ENCODE measurements at places on chromosomes 2 and 18.
A peak's percentile ranks its signal among the peaks of the same experiment; 100 is the strongest.

DNA sequence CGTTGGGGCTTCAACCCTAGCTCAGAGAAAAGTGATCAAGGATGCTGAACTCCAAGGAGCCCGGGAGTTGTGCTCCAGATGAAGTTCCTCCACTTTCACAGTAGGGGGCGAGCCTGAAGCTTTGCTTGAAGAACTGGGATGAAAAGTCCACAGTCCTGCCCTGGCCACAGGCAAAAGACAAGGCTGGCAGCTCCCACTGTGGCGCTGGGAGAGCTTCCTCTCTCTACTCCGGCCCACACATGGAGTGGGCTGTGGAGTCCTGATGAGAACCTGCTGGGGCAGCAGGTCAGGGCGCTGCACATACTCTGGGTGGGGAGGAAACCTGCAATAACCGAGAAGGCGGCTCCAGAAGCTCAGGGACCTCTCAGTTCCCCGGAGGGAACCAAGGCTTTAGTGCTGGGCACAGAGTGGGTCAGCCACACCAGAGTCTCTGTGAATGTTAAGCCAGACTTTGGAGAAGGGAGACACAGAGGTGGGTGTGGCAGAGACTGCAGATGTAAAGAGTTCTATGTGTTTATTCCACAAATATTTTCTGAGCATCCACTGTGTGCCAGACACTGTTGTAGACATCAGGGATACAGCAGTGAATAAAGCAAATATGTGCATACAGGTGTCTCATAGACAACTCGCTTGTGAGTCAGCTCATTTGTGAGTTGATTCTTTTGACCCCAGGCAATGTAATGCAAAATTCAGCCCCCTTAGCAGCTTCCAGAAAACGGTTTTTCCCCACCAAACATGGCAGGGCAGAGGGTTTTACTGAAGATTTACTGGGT is 48.0 kb upstream of the MRPL33 start:
- peaks cover 28% of the 10 kb centered on the region for H3K4me1 ChIP-seq
- DNase-seq, result peak; percentile 45
- no peaks in the 10 kb centered on the region for H3K36me3 ChIP-seq
- no peak overlapping the region for H3K27ac ChIP-seq
- peaks cover 27% of the 10 kb centered on the region for H3K27me3 ChIP-seq
- H3K4me3 ChIP-seq, result no peak overlapping the region

GRCh38 chr2:96869281-96869821 is 529 bp downstream of the SEMA4C start:
- peaks cover 42% of the 10 kb centered on the region for H3K4me1 ChIP-seq
- peaks cover 47% of the 10 kb centered on the region for H3K27me3 ChIP-seq
- DNase-seq, result no peak
- H3K4me3 ChIP-seq, result peak overlapping the region; percentile 85

GRCh38 chr18:56637711-56638231 is 621 bp downstream of the TXNL1 start:
- peak; percentile 44 for DNase-seq
- peak overlapping the region; percentile 98 for H3K4me3 ChIP-seq
- peak overlapping the region; percentile 94 for H3K27ac ChIP-seq

DNA sequence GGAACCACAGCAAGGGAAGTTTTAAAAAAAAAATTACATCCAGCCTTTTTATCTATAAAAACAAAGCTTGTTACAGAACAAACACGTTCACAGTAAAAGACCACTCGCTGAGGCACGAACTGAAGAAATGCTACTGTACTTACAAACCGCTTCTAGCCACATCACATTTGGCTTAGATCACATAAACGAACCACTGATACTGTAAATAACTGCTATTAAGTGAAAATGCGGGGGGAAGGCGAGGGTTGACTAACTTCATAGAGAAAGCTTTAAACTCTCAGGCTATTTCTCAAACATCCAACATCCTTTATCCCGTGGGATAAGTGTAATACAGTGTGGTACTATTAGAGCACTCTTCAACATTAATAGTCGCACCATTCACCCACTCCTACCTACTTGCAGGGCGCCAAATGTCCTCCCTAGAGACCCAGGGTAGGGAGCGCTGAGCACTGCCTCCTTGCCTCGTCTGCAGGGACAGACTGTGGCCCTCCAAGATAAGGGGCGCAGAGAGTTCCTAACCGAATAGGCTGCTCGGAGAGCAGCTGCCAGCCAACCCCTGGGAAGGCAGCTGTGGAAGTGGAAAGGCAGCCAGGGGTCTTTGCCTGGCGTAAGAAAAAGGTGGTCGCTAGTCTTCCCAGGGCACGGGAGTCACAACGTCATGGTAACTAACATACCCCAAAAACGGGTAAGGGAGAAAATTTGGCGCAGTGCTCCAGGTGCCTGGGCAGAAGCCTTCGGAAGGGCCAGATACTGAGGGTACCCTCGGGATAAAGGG is 854 bp downstream of the GPR155 start:
- peak; percentile 53 for DNase-seq
- peak overlapping the region; percentile 91 for H3K4me3 ChIP-seq
- no peaks in the 10 kb centered on the region for H3K27me3 ChIP-seq
- peaks cover 34% of the 10 kb centered on the region for H3K36me3 ChIP-seq

GRCh38 chr2:215447056-215447455 is 11.2 kb upstream of the FN1 start:
- H3K36me3 ChIP-seq, result no peaks in the 10 kb centered on the region
- no peaks in the 10 kb centered on the region for H3K4me1 ChIP-seq
- no peak overlapping the region for H3K27ac ChIP-seq
- peaks cover 27% of the 10 kb centered on the region for H3K27me3 ChIP-seq

DNA sequence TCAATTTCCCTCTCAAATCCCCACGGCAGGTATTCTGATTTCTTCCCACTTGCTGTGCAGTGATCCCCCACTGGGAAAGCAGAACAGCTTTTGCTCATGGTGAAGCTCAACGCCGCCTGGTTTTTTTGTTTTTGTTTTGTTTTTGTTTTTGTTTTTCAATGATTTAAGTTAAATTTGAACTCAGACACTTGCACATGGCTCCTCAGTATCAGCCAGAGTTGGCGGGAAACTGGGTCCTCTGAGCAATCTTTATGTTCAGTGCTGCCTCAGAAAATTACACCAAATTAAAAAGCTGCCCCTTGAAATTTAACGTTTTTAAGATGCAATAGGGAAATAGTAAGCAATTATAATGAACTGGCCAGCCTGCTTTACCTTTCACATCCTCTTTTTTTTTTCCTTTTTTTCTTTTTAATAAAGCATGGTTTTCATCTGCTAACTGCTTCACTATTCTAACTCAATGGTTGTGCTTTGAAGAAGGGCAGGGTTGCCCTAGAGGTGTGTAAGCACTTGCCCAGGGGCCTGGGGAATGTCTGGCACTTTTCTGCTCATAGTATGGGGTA is 277.0 kb upstream of the HNRNPA3 start:
- no peaks in the 10 kb centered on the region for H3K27me3 ChIP-seq
- H3K36me3 ChIP-seq, result no peaks in the 10 kb centered on the region
- peaks cover 17% of the 10 kb centered on the region for H3K4me1 ChIP-seq
- no peak overlapping the region for H3K27ac ChIP-seq
- no peak overlapping the region for H3K4me3 ChIP-seq
- no peak for DNase-seq

- no peak for DNase-seq
- H3K4me1 ChIP-seq, result peaks cover 39% of the 10 kb centered on the region
- H3K27ac ChIP-seq, result no peak overlapping the region
- H3K27me3 ChIP-seq, result no peaks in the 10 kb centered on the region
Observed at GRCh38 chr2:191041418-191042161, 27.6 kb upstream of the STAT1 start.

- H3K4me1 ChIP-seq, result peaks cover 2% of the 10 kb centered on the region
- DNase-seq, result no peak
- peaks cover 3% of the 10 kb centered on the region for H3K36me3 ChIP-seq
- H3K27me3 ChIP-seq, result peaks cover 3% of the 10 kb centered on the region
- no peak overlapping the region for H3K4me3 ChIP-seq
- H3K27ac ChIP-seq, result no peak overlapping the region
Observed at GRCh38 chr2:37576831-37577230, 94.6 kb downstream of the CDC42EP3 start.

DNA sequence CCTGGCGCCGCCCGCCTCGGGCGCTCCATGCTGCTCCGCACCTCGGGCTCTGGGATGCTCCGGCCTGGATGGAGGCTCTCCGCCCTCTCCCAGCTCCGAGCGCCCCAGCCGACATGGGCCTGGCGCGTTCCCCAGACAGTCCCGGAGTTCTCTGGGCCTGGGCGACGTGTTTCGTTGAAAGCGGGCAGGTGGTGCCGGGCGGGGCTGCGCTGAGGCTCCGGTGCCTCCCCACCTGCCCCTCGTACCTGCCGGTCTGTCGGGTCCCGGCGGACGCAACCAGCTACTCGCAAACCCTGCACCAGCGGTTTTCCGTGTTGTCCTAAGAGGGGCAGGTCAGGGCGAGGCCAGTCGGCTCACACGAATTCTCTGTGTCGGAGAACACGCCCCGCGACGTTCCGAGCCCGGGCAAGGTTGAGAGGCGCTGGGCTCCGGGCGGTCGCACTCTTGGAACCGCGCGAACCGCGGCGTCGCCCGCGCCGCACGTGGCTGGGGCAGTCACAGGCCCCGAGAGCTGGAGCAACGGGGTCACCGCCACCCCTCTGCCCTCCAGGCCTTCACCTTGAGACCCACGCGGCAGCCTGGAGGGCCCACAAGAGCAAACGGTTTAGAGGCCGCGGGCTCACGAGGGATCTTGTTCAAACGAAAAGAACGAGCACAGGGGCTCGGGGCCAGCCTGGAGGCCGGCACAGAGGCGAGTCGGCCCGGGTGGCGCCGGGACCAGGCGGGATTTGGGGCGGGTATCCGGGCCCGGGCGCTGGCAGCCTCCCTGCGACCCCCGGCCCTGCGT is 4.2 kb upstream of the SIX2 start:
- no peak for DNase-seq
- no peaks in the 10 kb centered on the region for H3K36me3 ChIP-seq
- peaks cover 14% of the 10 kb centered on the region for H3K4me1 ChIP-seq
- H3K27ac ChIP-seq, result no peak overlapping the region

DNA sequence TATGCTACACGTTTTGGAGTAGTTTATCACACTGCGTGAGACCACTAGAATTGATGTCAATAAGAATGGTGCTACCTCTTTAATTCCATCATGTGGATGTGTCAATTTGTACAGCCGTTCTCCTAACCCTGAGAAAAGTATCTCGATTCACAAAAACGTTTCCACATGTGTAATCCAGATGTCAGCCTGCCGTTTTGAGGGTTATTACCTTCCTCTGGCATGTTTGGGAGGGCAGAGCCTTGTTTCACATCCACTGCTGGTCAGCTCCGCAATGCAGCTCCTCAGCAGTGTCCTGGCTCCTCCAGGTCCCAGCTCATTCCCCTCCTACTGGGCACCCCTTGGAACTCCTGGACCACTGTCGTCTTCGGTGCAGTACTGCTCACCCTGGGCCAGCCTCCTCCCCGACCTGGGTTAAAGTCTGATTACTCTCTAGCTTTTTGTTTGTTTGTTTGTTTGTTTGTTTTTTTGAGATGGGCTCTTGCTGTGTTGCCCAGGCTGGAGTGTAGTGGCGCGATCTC is 34.6 kb downstream of the COPS7B start:
- H3K4me1 ChIP-seq, result no peaks in the 10 kb centered on the region
- no peaks in the 10 kb centered on the region for H3K36me3 ChIP-seq
- H3K27me3 ChIP-seq, result no peaks in the 10 kb centered on the region
- H3K27ac ChIP-seq, result no peak overlapping the region
- no peak for DNase-seq

- peaks cover 13% of the 10 kb centered on the region for H3K27me3 ChIP-seq
- DNase-seq, result no peak
- H3K36me3 ChIP-seq, result no peaks in the 10 kb centered on the region
- no peaks in the 10 kb centered on the region for H3K4me1 ChIP-seq
Observed at GRCh38 chr2:535222-535621, 142.0 kb downstream of the TMEM18 start.

DNA sequence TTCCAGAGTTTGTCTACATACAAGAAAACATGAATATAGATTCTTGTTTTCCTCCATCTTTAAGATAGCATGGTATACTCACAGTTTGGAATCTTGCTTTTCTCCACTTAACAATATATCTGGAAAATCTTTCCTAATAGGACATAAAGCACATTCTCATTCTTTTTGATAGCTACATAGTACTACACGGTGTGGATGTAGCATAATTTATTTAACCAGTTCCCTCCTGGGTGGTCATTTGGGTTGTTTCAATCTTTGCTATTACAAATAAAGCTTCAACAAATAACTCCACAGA is 19.7 kb downstream of the MXD1 start:
- H3K4me1 ChIP-seq, result peaks cover 24% of the 10 kb centered on the region
- H3K27me3 ChIP-seq, result no peaks in the 10 kb centered on the region
- no peak overlapping the region for H3K27ac ChIP-seq

- no peak overlapping the region for H3K27ac ChIP-seq
- no peaks in the 10 kb centered on the region for H3K4me1 ChIP-seq
- no peak overlapping the region for H3K4me3 ChIP-seq
- H3K36me3 ChIP-seq, result no peaks in the 10 kb centered on the region
- no peak for DNase-seq
Observed at GRCh38 chr2:124559236-124559635, 534.1 kb downstream of the CNTNAP5 start.

- peaks cover 76% of the 10 kb centered on the region for H3K4me1 ChIP-seq
- peaks cover 3% of the 10 kb centered on the region for H3K36me3 ChIP-seq
Observed at GRCh38 chr18:23868136-23868785, 146.3 kb upstream of the TTC39C start.

- H3K4me3 ChIP-seq, result no peak overlapping the region
- H3K27ac ChIP-seq, result no peak overlapping the region
- no peaks in the 10 kb centered on the region for H3K36me3 ChIP-seq
- DNase-seq, result no peak
Observed at GRCh38 chr2:235157746-235158482, 206.1 kb downstream of the SH3BP4 start.

GRCh38 chr2:70728128-70728527 is 39.9 kb downstream of the ADD2 start:
- H3K27me3 ChIP-seq, result peaks cover 3% of the 10 kb centered on the region
- no peak overlapping the region for H3K4me3 ChIP-seq

DNA sequence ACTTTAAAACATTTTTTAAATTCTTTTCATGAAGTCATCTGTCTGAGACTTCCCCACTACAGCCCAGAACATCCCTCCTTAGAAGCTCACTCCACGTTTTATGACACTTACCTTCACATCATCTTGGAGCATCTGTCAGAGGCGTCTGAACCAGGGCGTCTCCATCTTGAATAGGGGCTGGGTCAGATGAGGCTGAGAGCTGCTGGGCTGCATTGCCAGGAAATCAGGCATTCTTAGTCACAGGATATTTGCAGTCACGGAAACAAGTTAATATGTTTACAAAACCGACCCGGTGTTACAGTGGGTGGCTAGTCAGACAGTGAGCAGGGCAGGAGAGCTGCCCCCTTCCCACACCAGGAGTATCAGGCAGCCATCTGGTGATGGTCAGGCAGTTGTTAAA is 456.5 kb downstream of the FBXO15 start:
- no peak for DNase-seq
- no peaks in the 10 kb centered on the region for H3K27me3 ChIP-seq
- no peak overlapping the region for H3K4me3 ChIP-seq
- H3K27ac ChIP-seq, result no peak overlapping the region
- H3K4me1 ChIP-seq, result no peaks in the 10 kb centered on the region

GRCh38 chr2:70626254-70626990 is 72.8 kb upstream of the TGFA start:
- H3K27ac ChIP-seq, result no peak overlapping the region
- H3K4me1 ChIP-seq, result no peaks in the 10 kb centered on the region
- no peaks in the 10 kb centered on the region for H3K36me3 ChIP-seq

GRCh38 chr2:200453853-200454534 is 55.9 kb downstream of the KCTD18 start:
- H3K4me1 ChIP-seq, result peaks cover 15% of the 10 kb centered on the region
- H3K27me3 ChIP-seq, result no peaks in the 10 kb centered on the region
- peaks cover 8% of the 10 kb centered on the region for H3K36me3 ChIP-seq
- H3K27ac ChIP-seq, result no peak overlapping the region
- DNase-seq, result no peak
- no peak overlapping the region for H3K4me3 ChIP-seq

- no peak overlapping the region for H3K27ac ChIP-seq
- H3K4me1 ChIP-seq, result no peaks in the 10 kb centered on the region
- H3K27me3 ChIP-seq, result no peaks in the 10 kb centered on the region
Observed at GRCh38 chr2:44330801-44331200, 30.5 kb downstream of the PREPL start.
